ENCODE measurements at places on chromosomes 1 and 21.

DNA sequence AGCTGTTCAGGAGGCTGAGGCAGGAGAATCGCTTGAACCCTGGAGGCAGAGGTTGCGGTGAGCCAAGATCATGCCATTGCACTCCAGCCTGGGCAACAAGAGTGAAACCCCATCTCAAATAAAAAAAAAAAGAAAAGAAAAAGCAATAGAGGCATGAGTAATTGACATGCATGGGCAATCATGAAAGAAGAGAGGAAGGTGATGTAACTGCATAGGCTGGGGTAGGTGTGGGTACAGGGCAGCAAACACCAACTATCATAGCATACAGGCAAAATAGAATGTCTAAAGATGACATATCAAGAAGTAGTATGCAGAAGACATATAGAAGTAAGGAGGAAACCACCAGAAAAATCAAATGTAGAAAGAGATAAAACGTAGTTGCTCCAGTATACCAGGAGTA is 19.0 kb upstream of the MGST3 start:
- no peak for DNase-seq

DNA sequence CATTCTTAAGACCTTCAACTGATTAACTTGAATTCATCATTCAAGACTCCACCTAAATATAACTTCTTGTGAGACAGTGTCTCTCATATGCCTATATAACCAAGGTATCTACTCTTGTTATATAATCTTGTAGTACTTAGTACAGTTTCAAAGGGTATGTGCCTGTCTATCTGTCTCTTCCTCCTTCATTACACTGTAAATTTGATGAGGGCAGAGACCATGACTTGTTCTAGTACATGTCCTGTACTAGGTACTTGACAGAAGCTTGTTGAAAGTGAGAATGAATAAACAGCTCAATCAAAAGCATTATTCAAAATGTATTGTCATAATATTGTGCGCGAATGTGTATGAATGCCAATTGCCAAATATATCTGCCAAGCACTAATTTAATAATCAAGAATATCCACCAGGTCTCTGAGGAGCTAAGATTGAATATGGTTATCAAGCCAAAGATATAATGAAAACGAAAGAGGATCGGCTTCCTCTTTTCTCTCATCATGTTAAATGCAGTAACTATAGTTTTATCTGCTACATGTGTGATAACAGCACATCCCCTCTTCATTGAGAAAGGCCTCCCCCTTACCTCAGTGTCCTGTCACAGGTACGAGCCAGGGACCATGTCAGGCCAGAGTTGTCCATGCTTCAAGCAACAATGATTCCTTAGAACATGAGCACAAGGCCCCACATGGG is 117.3 kb downstream of the UCHL5 start:
- no peak for DNase-seq

DNA sequence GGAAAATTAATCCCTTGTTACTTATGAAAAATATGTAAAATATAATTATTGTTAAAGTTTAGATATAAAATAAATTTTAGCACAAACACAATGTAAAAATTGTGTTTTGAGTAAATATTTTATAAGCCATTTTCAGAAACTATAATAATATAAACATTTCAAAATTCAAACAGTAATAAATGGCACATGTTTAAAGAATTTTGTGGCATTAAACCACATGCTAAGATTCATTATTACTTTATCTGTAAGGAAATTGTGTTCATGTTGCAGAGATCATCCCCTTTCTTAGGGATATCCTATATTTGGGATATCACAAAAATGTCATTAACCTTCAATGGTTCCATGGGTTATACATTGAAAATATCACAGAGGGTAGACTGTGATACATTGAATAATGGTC is 1044.3 kb downstream of the AMY1C start:
- no peak for DNase-seq

DNA sequence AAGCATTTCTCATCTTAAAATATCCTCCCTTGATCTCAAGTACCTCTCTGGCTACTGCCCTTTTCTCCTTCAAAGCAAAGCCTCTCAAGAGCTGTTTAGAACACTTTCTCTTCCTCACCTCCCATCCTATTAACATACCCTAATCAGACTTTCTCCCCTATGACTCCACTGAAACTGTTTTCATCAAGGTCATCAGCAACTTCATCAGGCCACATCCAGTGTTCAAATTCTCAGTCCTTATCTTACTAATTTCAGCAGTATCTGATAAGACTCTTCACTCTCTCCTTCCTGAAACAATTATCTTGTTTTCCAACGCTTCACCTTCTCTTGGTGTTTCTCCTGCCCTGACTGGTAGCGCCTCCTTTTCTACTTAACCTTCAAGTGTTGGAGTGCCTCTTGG is 1.5 kb upstream of the RAP1A start:
- no peak for DNase-seq

DNA sequence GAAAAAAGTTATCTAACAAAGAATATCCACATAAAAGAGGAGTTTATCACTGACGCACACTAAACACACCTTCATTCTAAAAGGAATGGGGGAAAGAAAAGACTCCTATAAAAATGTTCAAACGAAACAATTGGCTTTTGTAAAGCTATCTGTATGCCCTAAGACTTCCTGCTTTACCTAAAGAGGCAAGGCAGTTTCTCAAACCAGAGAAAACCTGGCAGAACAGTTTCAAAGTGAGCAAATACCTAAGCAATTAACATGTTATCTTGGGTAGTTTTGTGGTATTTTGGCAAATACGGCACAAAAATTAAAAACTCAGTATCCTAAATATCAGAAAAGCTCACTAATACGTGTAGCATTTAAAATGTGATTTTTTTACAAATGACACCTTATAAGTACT is 1.9 kb downstream of the PUM1 start:
- DNase-seq: peak; percentile 14

GRCh38 chr1:1371746-1372711 is 3.0 kb downstream of the AURKAIP1 start:
- no peak for DNase-seq

GRCh38 chr21:41758550-41758949 is 8.3 kb downstream of the RIPK4 start:
- no peak for DNase-seq

- DNase-seq: no peak
These were observed 82.6 kb downstream of the VWA5B1 start for GRCh38 chr1:20373286-20373685.

DNA sequence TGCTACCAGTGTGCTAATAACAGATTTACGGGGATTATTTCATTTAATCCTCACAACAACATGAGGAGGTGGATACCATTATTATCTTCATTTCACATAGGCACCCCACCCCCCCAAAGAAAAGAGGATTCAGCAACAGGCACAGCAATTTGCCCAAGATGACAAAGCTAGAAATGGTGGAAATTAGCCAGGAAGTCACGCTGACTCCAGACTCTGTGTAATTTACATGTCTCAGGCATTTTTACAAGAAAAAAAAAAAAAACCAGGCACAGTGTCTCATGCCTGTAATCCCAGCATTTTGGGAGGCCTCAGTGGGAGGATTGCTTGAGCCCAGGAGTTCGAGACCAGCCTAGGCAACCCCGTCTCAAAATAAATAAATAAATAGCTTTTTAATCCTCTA is 37.5 kb upstream of the PRDM2 start:
- peak; percentile 7 for DNase-seq

DNA sequence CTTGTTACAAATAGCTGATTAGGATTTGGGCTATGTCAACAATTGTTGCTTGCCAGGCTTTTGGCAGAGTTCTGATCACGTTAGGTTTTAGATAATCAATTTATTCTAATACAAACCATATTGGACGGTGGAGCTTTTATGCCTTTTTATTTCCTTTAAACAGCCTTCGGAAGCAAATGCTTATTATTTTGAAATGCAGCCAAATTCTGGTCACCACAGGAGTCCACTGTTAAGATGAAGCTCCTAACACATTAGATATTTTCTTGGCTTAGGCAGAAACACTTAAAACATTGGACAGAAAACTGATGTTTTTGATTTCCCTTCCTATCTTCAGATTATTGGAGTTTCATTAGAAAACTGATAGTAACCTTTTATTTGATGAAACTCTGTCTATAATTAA is 82.9 kb downstream of the CENPF start:
- DNase-seq: no peak

- DNase-seq: peak; percentile 81
These were observed 4.2 kb downstream of the GSTM4 start for GRCh38 chr1:109659997-109660690.

DNA sequence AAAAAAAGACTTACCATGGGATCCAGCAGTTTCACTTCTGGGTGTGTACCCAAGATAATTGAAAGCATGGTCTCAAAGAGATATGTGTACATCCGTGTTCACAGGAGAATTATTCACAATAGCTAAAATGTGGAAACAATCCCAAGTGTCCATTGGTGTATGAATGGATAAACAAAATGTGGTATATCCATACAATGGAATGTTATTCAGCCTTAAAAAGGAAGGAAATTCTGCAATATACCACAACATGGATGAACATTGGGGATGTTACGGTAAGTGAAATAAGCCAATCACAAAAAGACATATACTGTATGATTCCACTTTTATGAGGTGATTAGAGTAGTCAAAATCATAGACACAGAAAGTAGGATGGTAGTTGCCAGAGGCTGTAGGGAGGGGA is 7.0 kb upstream of the TUT4 start:
- no peak for DNase-seq

DNA sequence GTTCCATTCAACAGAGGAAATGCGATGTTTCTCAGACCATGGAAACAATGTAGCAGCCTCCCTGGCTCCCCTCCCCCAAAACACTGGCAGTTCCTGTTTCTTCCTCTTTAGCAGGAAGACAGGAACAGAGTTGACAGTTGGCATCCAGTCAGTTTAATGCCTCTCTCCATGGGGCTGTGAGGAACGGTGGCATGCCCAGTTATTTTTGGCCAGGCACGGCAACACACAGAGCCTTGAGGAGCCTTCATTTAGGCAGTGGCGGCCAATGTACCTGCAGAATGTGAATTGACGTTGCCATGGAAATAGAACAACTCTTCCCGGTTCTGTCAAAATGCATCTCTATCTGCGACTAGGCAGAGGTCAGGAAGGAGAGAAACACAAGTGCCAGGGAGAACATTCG is 330.6 kb downstream of the DSCAM start:
- DNase-seq: peak; percentile 26

DNA sequence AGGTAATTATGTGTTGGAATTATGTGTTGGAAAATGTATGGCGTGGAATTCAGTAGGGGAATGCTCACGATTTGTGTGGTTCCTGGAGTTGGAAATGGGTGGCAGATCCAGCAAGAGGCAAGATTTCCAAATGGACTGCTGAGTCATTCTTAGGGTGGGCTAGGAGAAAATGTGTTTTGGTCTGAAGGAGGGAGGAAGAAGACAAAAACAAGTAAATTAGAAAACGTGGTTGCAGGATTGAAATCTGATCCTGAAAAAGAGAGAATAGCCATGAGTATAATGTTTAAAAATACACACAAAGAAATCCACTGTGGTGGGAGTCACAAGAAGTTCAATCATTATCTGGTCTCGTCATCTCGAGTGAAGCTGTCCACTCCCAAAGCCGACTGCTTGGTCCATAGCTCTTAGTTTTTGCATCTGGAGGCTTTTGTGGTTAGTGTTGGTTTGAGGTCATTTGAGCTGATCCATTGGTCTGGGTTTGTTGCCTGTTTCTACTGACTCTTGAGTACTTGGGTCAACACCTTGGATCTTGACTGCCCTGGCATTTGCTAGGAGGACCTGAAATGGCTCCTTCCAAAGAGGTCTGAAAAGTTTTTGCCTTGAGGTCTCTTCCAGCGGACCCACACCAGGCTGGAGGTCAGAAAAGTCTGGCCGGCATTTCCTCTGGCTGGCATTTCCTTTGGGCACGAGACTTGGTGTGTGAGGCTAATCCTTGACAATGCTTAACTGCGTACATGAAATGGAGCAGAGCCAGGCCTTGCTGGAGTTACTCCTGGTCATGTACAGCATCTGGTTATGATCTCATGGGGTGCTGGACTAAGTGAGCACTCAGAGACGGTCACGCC is 9.2 kb downstream of the MX2 start:
- DNase-seq: no peak

DNA sequence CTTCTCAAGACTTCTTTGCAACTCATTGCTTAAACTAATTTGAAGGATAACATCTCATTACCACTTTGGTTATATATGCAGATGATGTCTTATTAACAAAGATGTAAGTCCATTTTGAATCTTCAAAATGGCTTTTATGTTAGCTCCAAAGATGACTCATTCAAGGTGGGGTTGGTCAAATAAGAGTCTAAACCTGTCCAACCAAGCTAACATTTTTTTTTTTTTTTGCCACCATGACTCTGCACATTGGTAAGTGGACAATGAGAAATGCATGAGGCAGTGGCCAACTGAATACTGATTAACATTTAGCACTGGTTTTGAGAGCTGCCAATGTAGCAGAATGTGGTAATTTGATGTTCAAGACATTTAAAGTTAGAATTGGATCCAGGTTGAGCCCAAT is 278 bp upstream of the KRTAP27-1 start:
- no peak for DNase-seq

- DNase-seq: no peak
These were observed 44.1 kb upstream of the WLS start for GRCh38 chr1:68276448-68276847.

GRCh38 chr21:36845790-36846189 is 120.7 kb downstream of the HLCS start:
- DNase-seq: no peak

DNA sequence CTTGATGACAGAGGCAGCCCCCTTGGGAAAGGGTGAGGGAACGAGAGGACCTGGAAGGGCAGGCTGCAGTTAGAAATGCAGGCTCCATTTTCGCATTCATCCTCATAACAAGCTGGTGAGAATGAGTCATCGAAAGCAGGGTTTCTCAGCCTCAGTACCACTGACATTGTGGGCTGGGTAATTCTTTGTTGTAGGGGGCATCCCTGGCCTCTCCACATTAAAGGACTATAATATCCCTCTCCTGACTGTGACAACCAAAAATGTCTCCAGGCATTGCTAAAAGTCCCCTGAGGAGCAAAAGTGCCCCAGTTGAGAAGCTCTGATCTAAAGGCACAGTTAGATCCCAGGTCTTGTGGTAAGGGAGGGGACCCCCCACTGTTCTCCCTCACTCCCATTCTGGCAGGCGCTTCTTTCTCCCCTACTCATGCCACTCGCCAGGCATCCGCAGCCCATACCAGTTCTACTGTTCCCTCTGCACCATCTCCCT is 20.4 kb downstream of the KCNN3 start:
- DNase-seq: no peak

GRCh38 chr1:36084497-36085115 is 712 bp downstream of the TEKT2 start:
- DNase-seq: peak; percentile 30

Measured in left kidney (tissue), 8 donors.